ENCODE measurements at places on chromosomes 5 and 9.

DNA sequence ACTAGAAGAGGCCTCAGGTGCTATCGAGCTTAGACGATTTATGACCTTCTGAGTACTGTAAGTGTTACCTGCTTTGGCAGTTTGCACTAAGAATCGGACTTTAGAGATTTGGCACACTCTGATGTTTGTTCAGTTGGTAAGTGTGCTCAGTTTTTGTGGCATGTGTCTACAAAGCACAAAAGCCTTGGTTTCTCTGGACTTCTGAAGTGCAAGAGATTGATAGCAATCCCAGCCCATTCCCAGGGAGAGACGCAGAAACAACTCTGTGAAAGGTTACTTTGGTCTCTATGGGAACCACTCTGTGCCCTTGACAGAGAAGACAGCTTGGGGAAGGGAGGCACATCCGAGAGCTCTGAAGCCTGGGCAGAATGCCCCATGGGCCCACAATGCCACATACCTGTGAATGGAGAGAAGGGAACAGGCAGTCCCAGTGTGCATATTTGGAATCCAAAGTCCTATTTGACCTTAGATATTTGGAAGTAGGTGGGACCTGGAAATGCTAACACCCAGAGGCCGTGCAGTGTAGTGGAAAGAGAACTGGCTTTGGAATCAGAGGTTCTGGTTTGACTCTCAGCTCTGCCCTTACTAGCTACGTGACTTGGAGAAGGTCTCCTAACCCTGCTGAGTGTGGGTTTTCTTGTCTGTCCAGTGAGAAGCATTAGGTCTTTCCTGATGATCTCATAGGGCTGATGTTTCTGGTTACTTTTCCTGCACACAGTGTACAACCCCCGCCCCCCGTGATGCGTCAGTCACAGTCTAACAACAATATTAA is 194.3 kb upstream of the VLDLR start:
- DNase-seq: no peak

GRCh38 chr5:160787240-160787639 is 64.8 kb downstream of the ATP10B start:
- DNase-seq: peak; percentile 1

DNA sequence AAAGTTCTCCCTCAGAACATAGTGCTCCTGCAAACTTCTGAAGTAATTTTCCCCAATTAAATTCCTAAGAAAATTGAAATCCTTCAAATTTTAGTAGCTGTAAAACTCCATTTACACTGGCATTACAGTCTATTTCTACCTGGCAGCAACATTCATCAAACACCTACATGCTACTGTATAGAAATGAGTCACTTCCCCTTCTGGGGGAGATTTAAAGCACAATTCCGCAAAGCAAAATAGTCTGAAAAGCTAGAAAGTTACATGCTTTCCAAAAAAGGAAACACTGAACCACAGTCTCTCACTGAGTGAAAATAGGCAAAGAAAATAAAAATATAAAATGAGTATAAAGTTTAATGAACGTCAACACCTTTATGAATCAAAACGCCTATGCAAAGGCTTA is 43.3 kb downstream of the MCTP1 start:
- DNase-seq: no peak

DNA sequence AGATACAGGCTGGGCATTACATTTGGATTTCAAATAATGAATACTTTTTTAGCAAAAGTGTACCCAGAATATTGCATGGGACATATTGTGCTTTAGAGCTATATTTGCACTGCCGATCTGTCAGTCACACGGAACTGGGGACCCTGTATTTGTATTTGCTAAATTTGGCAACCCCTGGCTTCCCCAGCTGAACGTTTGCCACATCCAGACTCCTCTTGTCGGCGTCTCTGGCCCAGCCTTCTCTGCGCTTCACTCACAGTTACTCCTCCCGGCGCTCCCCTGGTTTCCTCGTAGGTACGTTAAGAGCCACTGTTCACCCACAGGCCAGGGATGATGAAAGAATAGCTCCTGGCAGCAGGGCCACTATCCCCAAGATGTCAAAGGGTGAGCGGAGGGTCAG is 58.7 kb downstream of the NSUN2 start:
- DNase-seq: no peak

- no peak for DNase-seq
Measured at GRCh38 chr5:74519161-74519571, 121.4 kb downstream of the ENC1 start.

GRCh38 chr5:88664645-88665044 is 218.3 kb downstream of the MEF2C start:
- no peak for DNase-seq

- peak; percentile 50 for DNase-seq
Measured at GRCh38 chr5:180803181-180804128, 849 bp upstream of the MGAT1 start.

DNA sequence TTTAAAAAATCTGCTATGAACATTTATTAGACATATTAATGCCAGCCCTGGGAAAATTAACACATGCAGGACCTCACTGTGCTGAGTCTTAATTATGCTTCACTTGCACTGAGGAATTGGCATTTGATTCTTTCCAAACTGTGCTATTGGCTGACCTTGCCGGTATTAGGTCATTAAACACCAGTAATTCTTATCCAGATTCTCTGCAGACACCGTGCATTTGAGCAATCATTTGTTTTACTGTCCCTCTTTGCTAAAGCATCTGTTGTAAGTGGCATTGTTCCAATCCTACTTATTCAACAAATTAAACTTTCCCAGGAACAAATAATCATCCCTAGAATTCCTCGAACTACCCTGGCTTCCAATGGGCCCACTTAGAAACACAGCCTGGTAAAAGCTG is 145.0 kb downstream of the SLC12A2 start:
- DNase-seq: no peak

DNA sequence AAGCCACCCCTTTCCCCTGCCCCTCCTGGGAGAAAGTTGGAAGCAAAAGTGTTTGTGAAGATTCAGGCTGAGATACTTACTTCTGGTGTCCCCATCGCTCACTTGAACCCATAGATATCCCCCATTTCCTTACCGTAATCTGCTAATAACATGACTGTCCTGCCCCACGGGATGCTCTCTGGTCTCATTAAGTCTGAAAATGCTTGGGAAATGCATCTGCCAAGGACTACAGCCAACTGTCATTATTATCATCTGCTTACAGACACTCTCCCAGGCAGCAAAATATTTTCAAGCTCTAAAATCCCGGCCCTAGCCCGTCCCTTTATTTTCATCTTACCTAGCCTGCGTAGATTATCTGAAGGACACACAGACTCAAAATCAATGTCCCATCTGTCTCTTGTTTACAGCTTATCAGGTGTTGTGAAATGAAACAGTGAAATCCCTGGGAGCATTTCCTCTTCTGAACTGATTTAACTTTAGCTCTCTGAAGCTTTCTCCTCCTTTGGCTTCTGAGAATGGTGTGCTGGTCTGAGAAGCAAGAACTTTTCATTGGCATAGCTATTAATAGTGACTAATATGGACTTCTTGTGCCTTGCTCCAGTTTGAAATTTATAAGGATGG is 126.9 kb upstream of the OSMR start:
- no peak for DNase-seq

DNA sequence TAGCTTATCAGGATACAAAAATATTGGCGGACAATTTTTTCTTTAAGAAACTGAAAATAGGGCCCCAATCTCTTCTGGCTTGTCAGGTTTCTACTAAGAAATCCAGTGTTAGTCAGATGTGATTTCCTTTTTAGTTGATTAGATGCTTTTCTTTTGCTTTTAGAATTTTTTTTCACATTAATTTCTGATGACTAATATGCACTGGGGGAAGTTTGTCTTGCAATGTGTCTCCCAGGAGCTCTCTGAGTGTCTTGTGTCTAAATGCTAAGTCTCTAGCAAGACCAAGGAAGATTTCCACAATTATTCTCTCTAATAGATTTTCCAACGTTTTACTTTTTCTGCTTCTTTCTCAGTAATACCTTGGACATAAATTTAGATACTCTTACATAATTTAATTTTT is 559.8 kb upstream of the TYRP1 start:
- DNase-seq: no peak

DNA sequence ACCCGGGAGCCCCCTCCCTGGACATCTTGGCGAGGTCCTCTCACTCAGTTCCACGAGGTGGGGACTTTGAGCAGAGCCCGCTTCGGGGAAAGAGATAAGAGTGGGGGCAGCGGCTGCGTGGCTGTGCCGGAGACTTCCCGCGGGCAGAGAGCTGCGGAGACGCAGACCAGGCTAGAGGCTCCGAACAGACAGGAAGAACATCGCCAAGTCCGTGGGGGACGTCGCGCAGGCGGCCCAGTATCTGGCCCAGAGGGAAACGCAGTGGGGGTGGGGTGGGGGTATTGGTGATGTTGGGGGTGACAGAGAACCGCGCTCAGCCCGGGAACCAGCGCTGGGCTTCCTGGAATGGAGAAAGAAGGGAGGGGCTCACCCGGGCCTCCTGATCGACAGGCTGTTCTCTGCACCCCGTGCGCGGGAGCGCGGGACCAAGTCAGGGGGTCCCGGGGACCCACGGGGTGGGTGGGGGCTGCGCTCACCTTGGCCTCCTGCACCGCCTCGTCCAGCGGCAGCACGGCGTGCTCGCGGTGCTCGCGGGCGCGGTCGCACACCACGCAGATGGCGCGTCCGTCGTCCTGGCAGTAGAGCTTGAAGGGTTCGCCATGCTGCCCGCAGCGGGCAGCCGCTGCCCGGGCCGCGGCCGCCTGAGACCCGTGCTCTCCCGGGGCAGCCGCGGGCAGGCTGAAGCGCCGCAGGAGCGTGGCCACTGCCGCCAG is 727 bp downstream of the TRIM7 start:
- DNase-seq: no peak

DNA sequence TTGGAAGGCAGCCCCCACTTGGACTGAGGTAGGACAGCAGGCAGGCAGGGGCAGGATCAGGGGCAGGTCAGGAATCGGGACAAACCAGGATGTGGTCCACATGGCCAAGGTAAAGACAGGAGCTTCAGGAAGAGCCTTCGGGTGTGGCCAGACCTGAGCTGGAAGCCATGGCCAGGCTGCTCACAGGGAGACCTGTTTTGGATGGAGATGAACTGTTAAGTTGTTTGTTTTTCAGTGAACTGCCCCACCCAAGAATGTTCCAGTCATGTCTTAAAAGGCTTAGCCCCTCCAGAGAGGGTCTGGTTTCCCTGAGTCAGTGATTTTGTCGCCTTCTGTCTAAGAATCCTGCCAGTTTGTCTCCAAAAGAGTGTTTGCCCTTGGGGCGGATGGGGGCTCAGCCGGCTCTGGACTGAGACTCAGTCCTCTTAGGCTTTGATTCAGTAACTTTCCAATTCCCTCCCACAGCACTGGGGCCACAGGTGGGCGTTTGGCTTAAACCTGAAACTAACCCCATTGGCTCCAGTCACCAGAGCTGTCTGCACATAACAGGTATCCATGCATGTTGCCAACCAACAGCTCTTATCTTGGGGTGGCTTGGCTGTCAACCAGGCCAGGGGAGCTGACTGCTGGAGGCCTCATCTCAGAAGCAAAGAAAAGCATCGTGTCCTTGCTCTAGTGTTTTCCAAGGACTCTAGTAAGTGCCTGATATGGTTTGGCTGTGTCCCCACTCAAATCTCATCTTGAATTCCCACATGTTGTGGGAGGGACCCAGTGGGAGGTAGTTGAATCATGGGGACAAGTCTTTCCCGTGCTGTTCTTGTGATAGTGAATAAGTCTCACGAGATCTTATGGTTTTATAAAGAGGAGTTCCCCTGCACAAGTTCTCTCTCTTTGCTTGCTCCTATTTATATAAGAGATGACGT is 11.3 kb upstream of the ANKH start:
- DNase-seq: no peak

GRCh38 chr9:72444435-72444834 is 77.0 kb upstream of the TMC1 start:
- DNase-seq: no peak

- no peak for DNase-seq
Measured at GRCh38 chr5:41785061-41785460, 85.2 kb downstream of the OXCT1 start.

GRCh38 chr5:56415356-56415765 is 182.2 kb upstream of the ANKRD55 start:
- DNase-seq: no peak

GRCh38 chr9:91433180-91433579 is 9.5 kb upstream of the NFIL3 start:
- DNase-seq: no peak

All from stimulated activated CD4-positive, alpha-beta T cell treated with anti-CD3 and anti-CD28 coated beads, Interleukin-1b, Interleukin-23, amount 100 ng/mL, for 1 hour (primary cell).